Hair follicle dermal papilla cell (primary cell): ENCODE measurements at places on chromosomes 5 and 9. TPM values are rescaled to one million over a fixed set of nuclear protein-coding genes. Genes with fewer than 3 reads are reported as not detected.

IRX2 gene
- 28.6 and 29.6 TPM in 2 replicates for total RNA-seq

F2RL1 gene
- total RNA-seq: 2.6 and 3.9 TPM in 2 replicates

PDLIM4 gene
- 65.0 and 78.2 TPM in 2 replicates for total RNA-seq

QRFP gene
- not detected in 2 replicates for total RNA-seq

GRM6 gene
- under 0.01 TPM in 1 of 2 replicates, not detected in the other for total RNA-seq

SH3RF2 gene
- 1.5 and 1.8 TPM in 2 replicates for total RNA-seq

FBXW11 gene
- total RNA-seq: 90.7 and 98.0 TPM in 2 replicates

CDC20B gene
- total RNA-seq: under 0.01 TPM in 1 of 2 replicates, not detected in the other

ESM1 gene
- total RNA-seq: 0.16 and 0.73 TPM in 2 replicates

F2RL2 gene
- 15.9 and 24.7 TPM in 2 replicates for total RNA-seq

MAMDC2 gene
- total RNA-seq: 9.9 and 27.4 TPM in 2 replicates

CNTNAP3 gene
- under 0.01 and 0.12 TPM in 2 replicates for total RNA-seq

IGFBPL1 gene
- total RNA-seq: 0.24 and 0.49 TPM in 2 replicates

CDX1 gene
- total RNA-seq: not detected in 2 replicates

SLC34A3 gene
- total RNA-seq: under 0.01 TPM in 1 of 2 replicates, not detected in the other

ANXA2R gene
- 1.9 and 3.6 TPM in 2 replicates for total RNA-seq

RASEF gene
- total RNA-seq: 0.24 and 0.81 TPM in 2 replicates

UBE2R2 gene
- 20.4 and 21.6 TPM in 2 replicates for total RNA-seq

MED10 gene
- 12.3 and 12.7 TPM in 2 replicates for total RNA-seq

TAF11L5 gene
- total RNA-seq: not detected in 2 replicates

BRD3 gene
- total RNA-seq: 5.3 and 8.1 TPM in 2 replicates

GNA14 gene
- 0.97 and 3.4 TPM in 2 replicates for total RNA-seq

SURF1 gene
- total RNA-seq: 19.6 and 19.8 TPM in 2 replicates

PTGS1 gene
- total RNA-seq: 14.2 and 22.7 TPM in 2 replicates

INSL6 gene
- not detected in 2 replicates for total RNA-seq

ZMYND19 gene
- total RNA-seq: 14.0 and 16.6 TPM in 2 replicates

RETREG1 gene
- total RNA-seq: 29.4 and 30.5 TPM in 2 replicates

PCDHGA4 gene
- 7.8 and 8.9 TPM in 2 replicates for total RNA-seq

TRIM7 gene
- total RNA-seq: 2.1 and 4.0 TPM in 2 replicates

ROR2 gene
- total RNA-seq: 26.4 and 31.5 TPM in 2 replicates

CNOT8 gene
- total RNA-seq: 45.3 and 48.5 TPM in 2 replicates

PCDHB14 gene
- total RNA-seq: 0.61 and 1.3 TPM in 2 replicates

SHOC1 gene
- under 0.01 TPM in 1 of 2 replicates, not detected in the other for total RNA-seq

PCDHB11 gene
- 0.73 and 0.81 TPM in 2 replicates for total RNA-seq

ZNF608 gene
- total RNA-seq: 31.0 and 57.8 TPM in 2 replicates

PLPP6 gene
- 7.5 and 8.5 TPM in 2 replicates for total RNA-seq

ZDHHC11B gene
- not detected in 2 replicates for total RNA-seq

OR13C9 gene
- not detected in 2 replicates for total RNA-seq

LHX3 gene
- not detected in 2 replicates for total RNA-seq

SPACA9 gene
- total RNA-seq: 4.4 and 6.7 TPM in 2 replicates

TBC1D9B gene
- total RNA-seq: 70.9 and 91.5 TPM in 2 replicates

BRD3OS gene
- total RNA-seq: 32.8 and 43.7 TPM in 2 replicates

PCDHB9 gene
- 0.97 and 2.2 TPM in 2 replicates for total RNA-seq

LHX2 gene
- 0.16 TPM in 1 of 2 replicates, not detected in the other for total RNA-seq

OBP2B gene
- total RNA-seq: not detected in 2 replicates
